ENCODE measurements at places on chromosomes 3 and 15.

- no peak for DNase-seq
These were observed 567.3 kb upstream of the ZNF385D start for GRCh38 chr3:22318325-22318724.

DNA sequence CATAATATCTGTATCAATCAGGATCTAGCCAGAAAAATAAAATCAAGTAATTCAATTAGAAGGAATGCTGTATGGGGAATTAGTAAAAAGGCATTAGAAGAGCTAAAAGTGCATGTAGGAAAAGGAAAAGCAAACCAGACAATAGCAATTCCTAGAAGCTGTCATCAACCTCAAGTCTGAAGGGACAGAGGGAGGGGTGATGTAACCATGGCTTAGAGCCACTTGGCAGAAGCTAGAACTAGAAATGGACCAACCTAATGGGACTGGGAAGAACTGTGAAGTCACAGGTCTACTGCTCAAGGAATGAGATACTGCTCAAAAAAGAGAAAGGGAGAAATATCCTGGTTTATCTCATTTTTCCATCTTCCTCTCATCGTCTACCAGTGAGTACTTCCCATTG is 590.7 kb upstream of the SGO1 start:
- DNase-seq: no peak

GRCh38 chr15:75928680-75929608 is 25.3 kb downstream of the FBXO22 start:
- no peak for DNase-seq

GRCh38 chr3:134371542-134372324 is 2.5 kb downstream of the AMOTL2 start:
- no peak for DNase-seq

DNA sequence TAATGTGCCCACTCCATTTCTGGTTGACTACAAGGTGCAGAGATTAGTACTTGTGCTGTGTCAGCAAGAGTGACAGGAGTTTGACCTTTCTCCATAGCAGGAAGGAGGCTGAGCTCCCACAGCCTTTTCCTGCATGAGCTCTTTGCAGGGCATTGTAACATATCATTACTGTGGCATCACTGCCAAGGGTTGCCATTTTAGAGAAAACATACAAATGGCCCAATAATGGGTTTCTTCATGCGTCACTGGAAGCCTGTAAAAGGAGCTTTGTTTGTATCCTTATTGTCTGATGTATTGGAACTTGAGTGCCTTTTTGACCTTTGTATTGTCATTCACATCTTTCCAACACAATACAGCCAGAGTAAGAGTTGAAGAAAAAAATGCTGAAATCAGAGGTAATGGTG is 323.0 kb upstream of the CDIN1 start:
- no peak for DNase-seq

DNA sequence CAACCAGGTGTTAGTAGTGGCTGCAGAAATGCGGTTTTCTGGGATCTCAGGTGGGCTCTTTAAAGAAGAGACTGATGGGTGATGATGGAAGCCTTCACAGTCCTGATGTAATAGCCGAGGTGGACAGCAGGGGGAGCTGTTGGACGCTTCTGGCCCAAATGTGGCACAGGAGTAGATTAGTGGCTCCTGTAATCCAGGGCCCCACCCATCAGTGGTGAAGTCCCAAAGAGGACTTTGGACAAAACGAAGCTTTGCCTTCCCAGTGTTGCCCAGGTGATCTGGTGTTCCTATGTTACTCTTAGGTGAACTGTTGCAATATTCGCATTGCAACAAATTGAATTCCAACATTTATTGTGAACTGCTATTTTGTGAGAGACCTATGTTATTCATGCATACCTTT is 31.8 kb upstream of the MYZAP start:
- DNase-seq: peak; percentile 38

- DNase-seq: no peak
These were observed 64.9 kb upstream of the SELENOK start for GRCh38 chr3:53956586-53956985.

DNA sequence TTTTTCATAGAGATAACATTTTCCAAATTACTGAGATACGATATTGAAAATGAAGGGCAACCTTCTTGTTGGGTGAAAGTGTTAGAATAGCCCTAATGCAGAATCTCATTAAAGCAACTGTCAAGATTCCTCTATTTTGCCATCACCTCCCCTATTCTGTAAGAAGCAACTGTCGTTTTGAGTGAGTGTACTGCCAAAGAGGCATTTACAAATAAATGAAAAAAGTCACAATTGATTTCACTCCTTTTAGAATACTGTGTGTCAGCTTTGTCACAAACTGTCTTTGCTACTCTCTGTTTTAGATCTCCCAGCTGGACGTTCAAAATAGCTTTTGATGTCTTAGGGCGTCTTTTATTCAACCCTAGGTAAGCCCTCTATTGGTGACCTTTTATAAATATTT is 322.8 kb upstream of the NAALADL2 start:
- no peak for DNase-seq

DNA sequence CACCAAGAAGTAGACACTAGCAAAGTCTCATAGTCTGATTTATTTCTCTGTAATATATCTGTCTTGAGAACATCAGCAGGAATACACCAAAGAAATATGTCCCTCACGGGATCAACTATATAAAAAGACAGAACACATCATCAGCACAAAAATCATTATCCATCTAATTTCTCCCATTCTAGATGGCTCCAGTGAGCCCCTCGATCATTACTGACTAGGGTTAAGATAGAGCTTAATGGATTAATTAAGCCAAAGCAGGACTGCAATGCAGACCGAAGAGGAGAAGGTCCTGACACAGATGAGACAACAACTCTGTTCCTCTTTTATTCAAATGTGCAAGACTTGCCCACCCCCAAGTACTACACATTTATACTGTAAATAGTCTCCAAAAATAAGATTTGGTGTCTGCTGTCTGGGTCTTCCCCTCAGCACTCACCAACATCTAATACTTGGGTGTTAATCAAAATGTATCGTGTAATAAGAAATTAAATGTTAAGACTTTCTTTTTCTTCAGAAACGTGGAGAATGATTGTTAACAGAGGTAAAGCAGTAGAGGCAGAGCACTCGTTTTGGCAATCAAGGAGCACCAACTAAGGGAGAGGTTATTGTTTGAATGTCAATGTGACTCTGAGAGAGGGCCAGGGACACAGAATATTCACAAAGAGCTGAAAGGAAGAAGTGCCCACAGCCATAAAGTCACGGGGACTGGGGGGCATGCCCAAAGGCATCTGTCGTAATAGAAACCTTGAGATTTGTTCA is 133.6 kb downstream of the TIGIT start:
- DNase-seq: no peak

- no peak for DNase-seq
These were observed 132.9 kb downstream of the ZNF621 start for GRCh38 chr3:40657623-40658022.

- DNase-seq: no peak
These were observed 53.1 kb downstream of the SLC30A4 start for GRCh38 chr15:45469441-45469840.

- DNase-seq: no peak
These were observed 10.7 kb downstream of the MUC13 start for GRCh38 chr3:124923833-124924232.

DNA sequence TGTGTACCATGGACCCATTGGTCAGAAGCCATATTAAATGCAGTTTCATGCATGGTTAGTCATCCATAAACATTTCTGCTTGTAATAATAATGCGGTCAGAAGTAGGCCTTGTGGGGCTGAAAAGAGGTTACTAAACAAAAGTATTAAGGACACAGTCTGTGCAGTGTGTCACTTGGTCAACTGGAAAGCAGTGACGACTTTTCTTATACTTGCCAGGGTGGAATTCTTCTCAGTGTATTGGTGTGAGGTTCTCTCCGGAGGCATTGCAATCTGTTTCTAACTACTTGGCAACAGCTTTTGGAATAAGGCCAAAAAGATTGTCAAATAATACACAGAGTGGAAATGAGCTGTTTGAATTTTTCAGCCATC is 46.8 kb downstream of the CHL1 start:
- no peak for DNase-seq

GRCh38 chr3:196684548-196685407 is 27.3 kb downstream of the CEP19 start:
- DNase-seq: peak; percentile 28

DNA sequence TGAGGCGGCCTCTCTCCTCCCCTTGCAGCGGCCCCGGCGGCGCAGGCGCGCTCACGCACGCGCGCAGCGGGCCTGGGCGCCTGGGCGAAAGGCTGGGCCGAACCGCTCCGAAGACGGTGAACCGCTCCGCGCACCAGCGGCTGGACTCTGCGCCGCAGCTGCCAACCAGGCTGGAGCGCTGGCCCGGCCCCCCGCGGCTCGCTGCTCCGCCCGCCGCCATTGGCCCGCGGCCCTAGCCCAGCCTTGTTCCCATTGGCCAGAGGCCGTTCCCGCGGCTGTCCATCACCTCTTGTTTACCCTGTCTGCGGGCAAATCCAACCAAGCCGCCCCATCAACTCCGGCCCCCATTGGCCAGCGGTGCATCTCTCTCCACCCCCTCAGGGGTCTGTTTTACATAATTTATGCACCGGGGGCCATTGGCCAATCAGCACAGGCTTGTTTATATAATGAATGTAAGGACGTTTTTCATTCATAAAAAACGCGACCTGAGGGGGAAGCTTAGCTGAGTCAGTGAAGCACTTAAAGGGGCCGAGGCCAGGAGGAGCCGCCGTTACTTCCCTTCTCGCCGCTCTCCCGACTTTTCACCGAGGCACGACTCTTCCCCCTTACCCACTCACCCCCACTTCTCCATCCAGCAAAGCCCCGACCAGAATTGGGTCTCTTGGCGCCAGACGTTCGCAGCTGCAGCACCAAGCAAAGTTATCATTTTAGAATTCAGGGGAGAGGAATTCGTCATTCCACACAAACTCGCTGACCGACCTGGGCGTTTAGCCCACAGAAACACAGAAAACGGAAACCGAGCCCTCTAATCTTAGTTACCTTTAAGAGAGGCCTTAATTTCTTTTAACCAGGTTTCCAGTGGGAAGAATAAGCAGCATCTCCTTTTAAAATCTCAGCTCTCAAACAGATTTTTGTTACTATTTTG is at the start of gene ETV5:
ETV5 (minus strand) TSS at position 149 of the 925 bp plus-strand sequence. CDS start 3,221 bp downstream, outside the sequence.
- DNase-seq: peak; percentile 86

- DNase-seq: no peak
These were observed 10.2 kb downstream of the EDEM1 start for GRCh38 chr3:5197470-5198312.

GRCh38 chr15:101063891-101064794 is 145.0 kb downstream of the LRRK1 start:
- no peak for DNase-seq

GRCh38 chr3:140540262-140540661 is 137.6 kb upstream of the TRIM42 start:
- no peak for DNase-seq

- no peak for DNase-seq
These were observed 51.4 kb upstream of the SLC7A14 start for GRCh38 chr3:170637306-170637705.

GRCh38 chr15:33737687-33738601 is 230.4 kb upstream of the CHRM5 start:
- DNase-seq: no peak

DNA sequence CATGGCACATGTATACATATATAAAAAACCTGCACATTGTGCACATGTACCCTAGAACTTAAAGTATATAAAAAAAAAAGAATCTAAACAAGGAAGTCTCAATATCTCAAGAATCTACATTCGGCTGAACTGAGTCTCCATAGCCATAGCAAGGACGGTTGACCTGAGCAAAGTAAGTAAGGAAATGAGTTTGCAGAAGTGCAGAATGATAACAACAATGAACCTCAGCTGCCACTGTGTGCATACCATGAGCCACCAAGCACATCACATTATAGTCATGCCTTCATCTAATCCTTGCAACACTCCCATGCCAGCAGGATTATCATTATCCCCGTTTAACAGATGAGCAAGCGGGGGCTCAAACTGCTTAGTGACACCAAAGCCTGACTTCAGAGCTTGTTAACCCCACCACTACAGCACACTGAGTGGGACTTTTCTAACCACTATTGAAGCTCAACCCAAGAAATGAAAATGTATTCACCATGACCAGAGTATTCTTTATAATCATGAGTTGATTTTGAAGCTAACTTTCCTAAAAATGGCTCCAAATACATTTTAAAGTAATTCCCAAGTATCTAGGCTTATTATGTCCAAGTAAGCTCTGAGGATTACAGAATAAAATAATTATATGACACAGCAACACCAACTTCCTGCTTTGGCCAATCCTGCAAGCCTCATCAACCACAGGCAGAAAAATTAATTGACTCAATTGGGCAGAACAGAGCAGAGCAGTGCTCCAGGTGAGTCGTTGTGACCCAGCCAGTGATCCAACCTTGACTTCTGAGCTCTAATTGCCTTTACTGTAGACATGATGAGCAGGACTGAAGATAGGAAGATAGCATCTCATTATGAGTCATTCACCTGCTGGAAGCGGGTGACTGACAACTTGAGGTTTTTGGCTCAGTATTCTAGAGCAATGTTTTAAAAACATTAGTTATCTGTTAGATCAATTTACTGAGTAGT is 47.3 kb upstream of the IL12A start:
- no peak for DNase-seq

GRCh38 chr3:72818092-72818773 is 30.0 kb downstream of the SHQ1 start:
- DNase-seq: no peak
